ENCODE measurements at places on chromosomes 7 and 10.

GRCh38 chr10:29648114-29648982 is 13.6 kb upstream of the SVIL start:
- DNase-seq: peak; percentile 18

GRCh38 chr7:150953061-150953997 is 24.8 kb downstream of the KCNH2 start:
- DNase-seq: no peak

- no peak for DNase-seq
These were observed 570 bp upstream of the ARF5 start for GRCh38 chr7:127587663-127588018.

DNA sequence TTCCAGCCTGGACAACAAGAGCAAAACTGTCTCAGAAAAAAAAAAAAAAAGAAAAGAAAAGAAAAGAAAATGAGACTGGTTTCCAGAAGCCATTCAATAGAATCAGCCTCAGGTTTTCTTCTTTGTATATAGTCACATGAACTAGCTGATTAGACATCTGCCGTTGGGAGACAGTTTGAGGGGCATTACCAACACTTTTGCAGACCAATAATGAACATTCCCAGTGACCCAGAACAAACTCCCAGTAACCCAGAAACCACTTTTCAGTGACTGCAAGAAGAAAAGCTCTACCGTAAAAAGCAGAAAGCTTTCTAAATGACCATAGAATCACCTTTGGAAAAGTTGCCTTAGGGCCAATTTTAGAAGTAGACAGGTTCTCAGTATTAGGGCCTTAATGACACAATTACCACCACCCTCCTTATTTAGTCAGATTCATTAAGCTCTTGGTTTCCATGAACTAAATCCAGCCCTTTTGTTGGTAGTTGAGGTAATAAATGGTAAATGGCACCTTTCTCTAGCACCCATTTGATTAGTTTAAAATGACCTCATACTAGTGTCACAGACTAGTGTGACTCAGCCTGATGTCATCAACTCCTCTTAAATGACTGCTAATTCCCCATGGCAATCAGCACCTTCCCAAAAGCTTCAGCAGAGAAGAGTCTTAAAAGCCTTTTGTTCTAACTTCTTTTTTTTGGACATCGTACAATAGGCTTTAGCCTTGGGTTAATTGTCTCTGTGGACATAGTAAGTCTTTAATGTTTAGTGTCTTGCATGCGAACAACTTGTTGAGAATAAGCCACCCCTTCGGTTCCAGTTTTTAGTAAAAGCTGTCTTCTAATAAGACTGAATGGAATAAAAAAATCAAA is 33.6 kb upstream of the XRCC2 start:
- no peak for DNase-seq

- no peak for DNase-seq
These were observed 132.4 kb downstream of the DNAH11 start for GRCh38 chr7:21675255-21675654.

GRCh38 chr7:51602376-51602775 is 285.8 kb upstream of the COBL start:
- DNase-seq: no peak

GRCh38 chr7:80159802-80160201 is 25.2 kb downstream of the GNAI1 start:
- no peak for DNase-seq

GRCh38 chr7:155756322-155756721 is 55.9 kb downstream of the SHH start:
- no peak for DNase-seq

- DNase-seq: no peak
These were observed 41.6 kb upstream of the CAMK2B start for GRCh38 chr7:44366986-44367385.

DNA sequence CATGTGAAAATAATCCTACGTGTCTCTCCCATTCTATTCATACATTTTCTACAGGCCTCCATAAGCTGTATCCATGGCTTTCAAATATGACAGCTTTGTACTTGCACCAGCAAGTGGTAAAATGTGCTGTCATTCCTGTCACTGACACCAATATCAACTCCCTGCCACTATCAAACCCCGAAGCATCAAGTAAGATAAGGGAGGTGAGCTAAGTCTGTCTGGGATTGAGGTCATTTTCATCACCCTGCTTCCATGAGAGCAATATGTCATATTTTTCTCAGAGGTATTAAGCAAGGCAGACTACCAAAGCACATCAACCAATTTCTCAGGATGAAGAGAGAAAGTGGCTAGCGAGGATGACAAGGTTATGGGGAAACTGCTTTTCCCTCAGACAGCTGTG is 11.1 kb downstream of the GPR22 start:
- no peak for DNase-seq

GRCh38 chr10:54587971-54588370 is 213.1 kb downstream of the PCDH15 start:
- DNase-seq: no peak

DNA sequence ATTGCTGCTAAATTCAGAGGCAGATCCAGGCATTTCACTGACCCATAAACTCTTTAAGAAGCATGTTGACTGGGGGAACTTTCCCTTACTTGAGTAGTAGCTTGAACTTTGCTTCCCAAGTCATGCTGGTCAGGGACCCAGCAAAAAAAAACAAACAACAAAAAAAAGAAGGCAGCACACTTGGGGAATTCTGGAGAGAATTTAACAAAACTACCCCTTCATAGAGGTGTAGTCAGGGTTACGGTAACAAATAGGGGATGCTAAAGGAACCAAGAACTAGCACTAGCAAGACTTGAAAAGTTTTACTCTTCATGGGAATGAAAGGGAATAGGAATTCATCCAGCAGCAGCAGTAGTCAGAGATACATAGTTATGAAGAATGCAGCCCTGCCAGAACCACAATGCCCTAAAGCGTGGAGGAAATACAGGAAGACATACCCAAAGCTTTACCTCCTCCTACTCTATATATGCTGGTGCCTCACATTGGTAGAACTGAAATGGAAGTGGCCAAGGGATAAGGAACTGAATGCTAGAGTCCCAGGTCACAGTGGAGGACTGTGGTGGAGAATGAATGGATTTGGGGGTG is 67.3 kb downstream of the PHYHIPL start:
- no peak for DNase-seq

DNA sequence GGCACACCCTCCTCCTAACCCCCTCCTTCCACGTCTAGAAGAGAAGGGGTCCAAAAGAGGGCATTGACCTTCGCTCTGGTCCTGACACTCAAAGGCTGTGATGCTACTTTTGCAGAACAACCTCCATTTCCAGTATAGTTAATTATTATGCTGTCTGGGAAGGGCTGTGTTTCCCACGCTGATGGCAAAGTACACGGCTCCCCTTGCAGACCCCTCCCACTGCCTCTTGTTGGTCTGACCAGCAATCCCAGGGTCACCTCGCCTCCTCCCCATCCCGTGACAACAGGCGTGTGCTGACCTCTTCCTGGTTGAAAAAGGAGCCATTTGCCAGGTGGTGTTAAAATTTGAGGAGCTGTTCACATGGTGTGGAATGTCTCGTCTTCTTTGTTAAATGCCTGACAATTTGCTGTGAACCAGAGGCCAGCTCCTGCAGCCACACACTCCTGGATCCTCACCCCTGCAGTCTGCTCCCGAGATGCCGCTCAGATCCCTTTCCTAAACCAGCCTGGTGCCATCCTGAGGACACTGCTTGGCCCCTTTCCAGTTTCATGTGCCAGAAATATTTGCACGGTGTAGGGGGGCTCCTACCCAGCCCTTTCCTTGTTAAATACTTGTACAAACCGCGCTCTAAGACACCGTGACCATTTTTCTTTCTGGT is 321.7 kb downstream of the WDR37 start:
- no peak for DNase-seq

DNA sequence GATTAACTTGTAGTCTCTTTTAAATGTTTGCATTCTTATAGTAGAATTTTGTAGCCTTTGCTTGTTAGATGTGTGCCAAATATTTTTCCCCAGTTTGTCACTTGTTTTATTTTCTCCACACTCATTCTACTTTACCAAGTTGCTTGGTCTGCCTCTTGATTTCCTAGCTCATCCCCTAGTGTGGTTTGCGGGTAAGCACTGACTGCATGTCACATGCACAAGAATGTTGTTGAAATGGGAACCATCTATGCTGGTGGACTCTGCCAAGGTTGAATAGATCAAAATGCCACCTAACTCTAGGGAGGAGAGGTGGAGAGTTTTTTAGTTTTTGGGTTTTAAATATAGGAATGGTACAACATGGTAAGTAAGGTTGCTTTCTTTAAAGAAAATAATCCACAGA is 47.6 kb downstream of the FZD1 start:
- no peak for DNase-seq

DNA sequence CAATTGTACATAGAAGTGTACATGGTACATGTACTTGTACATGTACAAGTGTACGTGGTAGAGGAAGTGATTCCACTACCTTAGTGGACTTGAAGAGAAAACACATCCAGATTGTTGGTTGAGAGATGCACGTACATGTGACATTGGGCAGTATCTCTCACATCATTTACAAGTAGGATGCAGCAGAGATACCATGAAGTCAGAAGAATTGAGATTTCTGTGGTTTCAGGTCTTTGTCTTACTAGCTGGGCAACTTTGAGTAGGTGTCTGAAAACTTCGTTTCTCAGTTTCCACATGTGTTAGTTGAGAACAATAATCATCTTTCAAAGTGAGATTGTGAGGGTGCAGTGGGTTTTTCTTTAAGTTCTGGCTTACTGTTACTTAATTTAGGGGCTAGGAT is 21.5 kb downstream of the CLDN12 start:
- DNase-seq: no peak

DNA sequence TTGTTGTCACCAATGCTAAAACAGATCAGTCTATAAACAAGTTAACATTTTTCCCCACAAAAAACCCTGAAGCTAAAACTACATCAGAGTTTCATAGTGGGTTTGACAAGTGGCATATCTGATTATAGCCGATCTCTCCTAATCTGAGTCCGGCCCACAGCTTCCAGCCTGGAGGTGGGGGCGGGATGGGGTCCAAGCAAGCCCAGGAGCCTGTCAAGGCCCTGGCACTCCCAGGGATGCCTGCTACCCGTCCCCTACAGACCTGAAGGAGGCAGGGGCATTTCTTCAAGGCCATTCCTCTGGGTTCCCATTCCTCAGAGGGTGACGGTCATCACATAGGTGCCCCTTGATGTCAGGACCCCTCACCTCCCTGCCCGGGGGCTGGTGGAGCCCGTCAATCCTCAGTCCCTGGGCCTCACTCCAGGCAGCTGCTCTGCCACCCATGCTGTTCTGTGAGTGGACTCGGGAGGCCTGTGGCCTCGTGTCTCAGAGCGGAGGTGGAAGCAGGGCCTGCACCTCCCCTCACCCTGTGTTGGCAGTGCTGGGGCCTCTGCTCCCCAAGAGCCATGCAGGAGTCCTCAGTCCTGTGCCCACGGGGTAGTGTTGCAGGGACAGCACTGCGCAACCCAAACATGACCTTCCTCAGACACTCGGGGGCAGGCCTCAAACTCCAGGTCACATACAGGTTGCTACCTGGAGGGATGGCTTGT is 8.8 kb downstream of the DPYSL4 start:
- DNase-seq: peak; percentile 4

GRCh38 chr10:114902151-114902550 is 35.8 kb upstream of the TRUB1 start:
- DNase-seq: no peak

GRCh38 chr7:138917771-138918170 is 63.4 kb downstream of the KIAA1549 start:
- no peak for DNase-seq
